Activated CD8-positive, alpha-beta T cell treated with anti-CD3 and anti-CD28 coated beads, Interleukin-2, amount 10 ng/mL, durations not matched to agents 7 days and 5 days (primary cell): ENCODE measurements at places on chromosomes 3 and 15. TPM values are rescaled to one million over a fixed set of nuclear protein-coding genes. Genes with fewer than 3 reads are reported as not detected.

The ERICH6 gene
- 0.60 TPM for total RNA-seq

The LRRC57 gene
- total RNA-seq: 30.4 TPM

The TTLL13 gene
- 1.3 TPM for total RNA-seq

The GRK7 gene
- not detected for total RNA-seq

The CD200R1 gene
- 7.8 TPM for total RNA-seq

- H3K4me3 ChIP-seq: no peak overlapping the region
- H3K27ac ChIP-seq: no peak overlapping the region
- H3K36me3 ChIP-seq: no peaks in the 10 kb centered on the region
- H3K27me3 ChIP-seq: no peaks in the 10 kb centered on the region
- H3K4me1 ChIP-seq: no peaks in the 10 kb centered on the region
Measured at GRCh38 chr3:24352893-24353553, 141.6 kb downstream of the THRB start.

DNA sequence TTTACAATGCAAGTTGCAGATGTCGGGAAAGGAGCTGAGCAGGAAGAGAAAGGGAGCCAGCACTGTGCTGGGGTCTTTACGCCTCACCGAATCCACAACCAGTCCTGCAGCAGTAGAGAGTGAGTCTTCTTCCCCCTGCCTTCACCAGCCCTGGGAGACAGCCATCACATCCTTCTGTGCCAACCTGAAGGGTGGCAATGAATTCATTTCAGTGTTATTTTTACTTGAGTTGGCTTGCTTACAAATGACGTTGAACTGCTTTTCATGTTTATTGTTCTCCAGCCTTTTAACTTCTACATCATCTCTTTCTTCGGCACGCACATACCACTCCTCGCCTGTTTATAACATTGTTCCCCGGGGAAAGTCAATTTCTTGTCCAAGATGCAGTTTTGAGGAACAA, 77.1 kb downstream of the TRIM42 start:
- H3K27ac ChIP-seq: no peak overlapping the region
- H3K36me3 ChIP-seq: no peaks in the 10 kb centered on the region
- peaks cover 37% of the 10 kb centered on the region for H3K4me1 ChIP-seq
- peaks cover 2% of the 10 kb centered on the region for H3K27me3 ChIP-seq
- DNase-seq: no peak

GRCh38 chr15:89321521-89322410, 12.9 kb downstream of the POLG start:
- H3K36me3 ChIP-seq: peaks cover 78% of the 10 kb centered on the region
- peak overlapping the region; percentile 40 for H3K27ac ChIP-seq
- no peaks in the 10 kb centered on the region for H3K27me3 ChIP-seq
- no peak overlapping the region for H3K4me3 ChIP-seq

GRCh38 chr15:75672646-75673425, 25.1 kb downstream of the SNX33 start:
- H3K27me3 ChIP-seq: no peaks in the 10 kb centered on the region
- no peaks in the 10 kb centered on the region for H3K36me3 ChIP-seq
- H3K27ac ChIP-seq: no peak overlapping the region
- DNase-seq: no peak
- no peak overlapping the region for H3K4me3 ChIP-seq
- H3K4me1 ChIP-seq: no peaks in the 10 kb centered on the region

DNA sequence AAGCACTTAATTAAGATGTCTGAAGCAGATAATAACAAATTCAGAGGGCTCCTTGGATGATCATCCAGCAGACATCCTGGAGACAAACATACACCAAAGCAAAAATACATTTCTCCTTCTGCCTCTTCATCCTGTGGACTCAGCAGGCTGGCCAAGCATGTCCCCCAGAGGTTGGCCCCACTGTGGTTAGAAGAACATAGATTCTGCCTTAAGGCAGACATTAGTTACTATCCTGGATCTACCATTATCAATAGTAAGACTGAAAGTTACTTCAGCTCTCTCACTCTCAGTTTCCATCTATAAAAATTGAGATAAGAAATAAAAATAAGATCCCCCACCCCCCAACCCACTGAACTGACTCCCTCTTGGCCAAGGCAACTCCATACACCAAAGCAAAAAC, 28.6 kb upstream of the TGFBR2 start:
- H3K36me3 ChIP-seq: peaks cover 1% of the 10 kb centered on the region
- no peaks in the 10 kb centered on the region for H3K27me3 ChIP-seq
- no peak overlapping the region for H3K27ac ChIP-seq
- H3K4me3 ChIP-seq: no peak overlapping the region
- no peak for DNase-seq

GRCh38 chr3:129095285-129095684, 26.3 kb downstream of the RAB43 start:
- H3K27ac ChIP-seq: no peak overlapping the region
- no peak for DNase-seq
- H3K36me3 ChIP-seq: peaks cover 33% of the 10 kb centered on the region
- H3K4me1 ChIP-seq: peaks cover 19% of the 10 kb centered on the region
- H3K4me3 ChIP-seq: no peak overlapping the region

DNA sequence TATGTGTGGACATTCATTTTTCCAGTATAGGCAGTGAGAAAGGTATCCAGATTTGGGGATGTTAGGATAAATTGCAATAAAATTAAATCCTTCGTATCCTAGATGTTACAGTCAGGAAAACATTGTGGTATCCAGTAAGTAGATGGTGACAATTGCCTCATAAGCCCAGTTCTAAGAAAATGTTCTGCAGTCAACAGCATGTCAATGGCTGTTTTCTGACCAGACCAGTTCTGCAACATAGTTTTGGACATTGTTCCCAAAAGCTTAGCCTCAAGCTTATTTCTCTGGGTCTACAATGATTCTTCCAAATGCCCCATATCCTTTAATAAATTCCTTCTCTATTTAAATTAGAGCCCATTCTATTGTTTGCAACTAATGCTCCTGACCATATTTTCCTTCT, 480.7 kb downstream of the FHIT start:
- H3K27me3 ChIP-seq: no peaks in the 10 kb centered on the region
- DNase-seq: no peak
- H3K4me1 ChIP-seq: no peaks in the 10 kb centered on the region
- H3K4me3 ChIP-seq: no peak overlapping the region

DNA sequence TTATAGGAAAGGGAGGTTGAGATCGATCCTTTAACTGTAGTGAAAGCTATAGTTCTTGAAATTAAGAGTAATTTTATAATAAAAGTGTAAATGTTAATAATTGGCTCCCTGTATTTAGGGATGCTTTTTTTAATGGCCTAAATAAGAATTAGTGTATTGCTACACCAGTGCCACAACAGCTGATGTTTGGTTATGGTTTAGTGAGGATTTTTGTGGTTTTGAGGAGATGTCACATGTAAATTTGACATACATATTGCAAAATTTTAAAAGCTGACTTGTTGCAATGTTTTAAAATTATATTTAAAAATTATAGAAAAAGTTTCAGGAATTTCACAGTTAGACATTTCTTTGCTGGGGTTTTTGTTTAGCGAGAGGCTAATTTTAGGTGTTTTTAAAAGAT, 3.9 kb downstream of the TSC22D2 start:
- peaks cover 29% of the 10 kb centered on the region for H3K36me3 ChIP-seq
- H3K27me3 ChIP-seq: no peaks in the 10 kb centered on the region
- H3K4me1 ChIP-seq: peaks cover 47% of the 10 kb centered on the region
- no peak overlapping the region for H3K27ac ChIP-seq

DNA sequence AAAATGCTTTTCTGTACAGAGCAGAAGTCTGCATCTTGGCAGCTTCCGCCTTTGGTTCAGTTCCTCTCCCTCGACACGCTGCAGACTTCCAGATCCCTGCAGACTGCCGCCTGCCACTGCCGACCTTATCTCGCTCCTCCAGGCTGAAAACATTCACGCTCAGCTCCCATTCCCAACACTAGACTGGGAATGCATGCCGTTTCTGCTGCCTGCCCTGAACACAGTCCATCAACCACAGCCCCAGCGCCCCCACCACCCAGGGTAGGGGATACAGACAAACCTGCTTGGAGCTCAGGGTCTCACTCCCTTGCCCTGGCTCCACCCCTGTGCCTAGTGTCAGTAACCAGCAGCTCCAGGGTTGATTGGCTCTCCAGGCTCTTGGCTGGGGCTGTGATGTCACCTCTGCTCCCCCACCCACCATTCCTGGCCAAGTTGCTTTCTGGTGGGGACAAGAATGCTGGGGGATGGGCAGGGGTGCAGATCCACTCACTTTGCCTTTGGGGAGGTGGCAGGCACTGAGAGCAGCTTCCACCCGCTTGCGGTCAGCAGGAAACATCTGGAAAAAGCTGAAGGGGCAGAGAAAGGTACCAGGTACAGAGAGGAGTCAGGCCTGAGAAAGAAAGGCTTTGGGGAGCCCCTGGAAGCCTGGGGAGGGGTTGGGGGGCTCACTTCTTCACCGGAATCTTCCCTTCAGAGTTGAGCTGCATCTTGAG, 6.1 kb downstream of the PLCB2 start:
- H3K27ac ChIP-seq: no peak overlapping the region
- H3K4me1 ChIP-seq: peaks cover 18% of the 10 kb centered on the region
- H3K27me3 ChIP-seq: no peaks in the 10 kb centered on the region
- peaks cover 56% of the 10 kb centered on the region for H3K36me3 ChIP-seq
- no peak for DNase-seq

GRCh38 chr3:122619040-122619439, 41.6 kb downstream of the PARP15 start:
- no peak overlapping the region for H3K27ac ChIP-seq
- DNase-seq: no peak
- H3K36me3 ChIP-seq: peaks cover 77% of the 10 kb centered on the region
- no peaks in the 10 kb centered on the region for H3K27me3 ChIP-seq

GRCh38 chr3:124461838-124462632, 268.2 kb upstream of the UMPS start:
- no peak overlapping the region for H3K4me3 ChIP-seq
- DNase-seq: no peak
- H3K27ac ChIP-seq: no peak overlapping the region
- H3K36me3 ChIP-seq: no peaks in the 10 kb centered on the region
- peaks cover 36% of the 10 kb centered on the region for H3K27me3 ChIP-seq

DNA sequence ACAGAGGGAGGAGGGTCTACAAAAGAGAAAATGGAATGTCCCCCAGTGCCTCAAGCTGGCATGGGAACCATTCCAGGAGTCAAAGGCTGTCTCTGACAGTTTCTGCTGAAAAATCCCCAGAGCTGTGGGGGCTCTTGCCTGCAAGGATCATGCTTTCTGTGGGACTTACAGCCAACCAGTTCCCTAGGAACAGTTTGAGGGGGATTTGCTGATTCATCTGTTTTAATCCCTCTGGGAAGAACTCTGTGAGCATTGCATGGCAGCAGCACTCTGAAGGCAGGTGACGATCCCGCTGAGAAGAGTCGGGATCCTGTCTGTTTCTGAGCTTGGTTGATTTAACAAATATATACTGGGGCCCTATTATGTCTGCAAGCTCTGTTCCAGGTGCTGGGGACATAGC, 176.0 kb downstream of the SSR3 start:
- no peaks in the 10 kb centered on the region for H3K4me1 ChIP-seq
- DNase-seq: no peak
- H3K36me3 ChIP-seq: no peaks in the 10 kb centered on the region

GRCh38 chr3:107578091-107578490, 55.3 kb downstream of the BBX start:
- DNase-seq: no peak
- H3K4me3 ChIP-seq: no peak overlapping the region
- H3K27ac ChIP-seq: no peak overlapping the region
- H3K36me3 ChIP-seq: no peaks in the 10 kb centered on the region
- H3K27me3 ChIP-seq: no peaks in the 10 kb centered on the region

GRCh38 chr3:48402907-48403306, 27.0 kb downstream of the PLXNB1 start:
- no peaks in the 10 kb centered on the region for H3K36me3 ChIP-seq
- no peak for DNase-seq
- H3K4me1 ChIP-seq: no peaks in the 10 kb centered on the region
- H3K27ac ChIP-seq: no peak overlapping the region

- DNase-seq: no peak
- no peaks in the 10 kb centered on the region for H3K27me3 ChIP-seq
- H3K4me3 ChIP-seq: no peak overlapping the region
- peaks cover 6% of the 10 kb centered on the region for H3K4me1 ChIP-seq
Measured at GRCh38 chr15:48143856-48144255, 23.1 kb downstream of the SLC24A5 start.

- no peaks in the 10 kb centered on the region for H3K27me3 ChIP-seq
- H3K4me1 ChIP-seq: no peaks in the 10 kb centered on the region
- no peak for DNase-seq
- no peak overlapping the region for H3K27ac ChIP-seq
- H3K36me3 ChIP-seq: no peaks in the 10 kb centered on the region
Measured at GRCh38 chr3:54783611-54784010, 144.2 kb downstream of the LRTM1 start.

GRCh38 chr3:13581485-13582365, 32.8 kb downstream of the FBLN2 start:
- no peaks in the 10 kb centered on the region for H3K36me3 ChIP-seq
- peak overlapping the region; percentile 46 for H3K27ac ChIP-seq
- H3K27me3 ChIP-seq: no peaks in the 10 kb centered on the region
- H3K4me3 ChIP-seq: no peak overlapping the region

DNA sequence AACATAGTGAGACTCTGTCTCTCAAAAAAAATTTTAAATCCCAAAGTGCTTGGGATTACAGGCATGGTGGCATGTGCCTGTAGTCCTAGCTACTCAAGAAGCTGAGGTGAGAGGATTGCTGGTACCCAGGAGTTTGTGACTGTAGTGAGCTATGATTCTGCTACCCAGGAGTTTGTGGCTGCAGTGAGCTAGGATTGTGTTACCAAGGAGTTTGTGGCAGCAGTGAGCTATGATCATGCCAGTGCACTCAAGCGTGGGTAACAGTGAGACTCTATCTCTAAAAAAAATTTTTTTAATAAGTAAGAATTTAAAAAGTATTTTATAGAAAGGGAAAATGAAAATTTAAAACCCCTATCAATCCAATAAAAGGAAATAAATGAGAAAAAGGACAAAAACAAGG, 69.5 kb downstream of the FAIM start:
- H3K4me1 ChIP-seq: no peaks in the 10 kb centered on the region
- no peak overlapping the region for H3K27ac ChIP-seq
- H3K36me3 ChIP-seq: peaks cover 15% of the 10 kb centered on the region
- H3K27me3 ChIP-seq: no peaks in the 10 kb centered on the region
- H3K4me3 ChIP-seq: no peak overlapping the region
- DNase-seq: no peak

DNA sequence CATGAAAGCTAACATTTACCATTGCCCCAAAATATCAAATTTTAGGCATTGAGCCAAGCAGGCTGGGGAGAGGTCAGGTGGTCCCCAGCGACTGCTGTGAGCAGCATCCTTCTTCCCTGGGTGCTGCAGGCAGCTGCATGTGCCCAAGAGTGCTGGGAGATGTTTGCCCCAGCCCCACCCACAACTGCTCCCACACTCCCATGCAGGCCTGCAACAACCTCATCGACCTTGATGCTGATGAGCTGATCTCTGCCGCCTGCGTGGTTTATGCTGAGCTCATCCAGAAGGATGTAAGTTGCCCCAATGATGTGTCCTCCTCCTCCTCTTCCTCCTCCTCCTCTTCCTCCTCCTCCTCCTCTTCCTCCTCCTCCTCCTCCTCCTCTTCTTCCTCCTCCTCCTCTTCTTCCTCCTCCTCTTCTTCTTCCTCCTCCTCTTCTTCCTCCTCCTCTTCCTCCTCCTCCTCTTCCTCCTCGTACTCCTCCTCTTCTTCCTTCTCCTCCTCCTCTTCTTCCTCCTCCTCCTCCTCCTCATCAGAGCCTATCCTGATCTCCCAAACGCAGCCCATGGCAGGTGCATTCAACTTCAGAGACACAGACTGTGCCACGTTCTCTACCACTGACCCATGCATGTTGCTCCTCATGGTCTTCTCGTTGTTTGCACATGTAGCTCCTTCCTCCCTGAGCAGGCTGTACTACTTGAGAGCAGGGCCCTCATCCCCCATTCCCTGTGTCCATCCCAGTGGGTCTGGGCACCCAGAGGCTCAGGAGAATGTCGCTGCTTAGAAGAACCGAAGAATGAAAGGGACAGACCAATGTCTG, 15.1 kb downstream of the TBC1D21 start:
- DNase-seq: no peak
- no peaks in the 10 kb centered on the region for H3K36me3 ChIP-seq
- H3K27ac ChIP-seq: no peak overlapping the region
- H3K4me3 ChIP-seq: no peak overlapping the region
